ENCODE measurements at places on chromosomes 6 and 20. TPM values are rescaled to one million over a fixed set of nuclear protein-coding genes. Genes with fewer than 3 reads are reported as not detected.

The HSPA1L gene
- 2.3 TPM for total RNA-seq

The PPDPF gene
- 117 TPM for total RNA-seq

The GRIK2 gene
- total RNA-seq: not detected

The SLC17A1 gene
- 0.41 TPM for total RNA-seq

The VNN1 gene
- total RNA-seq: not detected

The LPA gene
- not detected for total RNA-seq

The TMEM170B gene
- 0.39 TPM for total RNA-seq

The ZC2HC1B gene
- total RNA-seq: not detected

The SPINT3 gene
- not detected for total RNA-seq

DNA sequence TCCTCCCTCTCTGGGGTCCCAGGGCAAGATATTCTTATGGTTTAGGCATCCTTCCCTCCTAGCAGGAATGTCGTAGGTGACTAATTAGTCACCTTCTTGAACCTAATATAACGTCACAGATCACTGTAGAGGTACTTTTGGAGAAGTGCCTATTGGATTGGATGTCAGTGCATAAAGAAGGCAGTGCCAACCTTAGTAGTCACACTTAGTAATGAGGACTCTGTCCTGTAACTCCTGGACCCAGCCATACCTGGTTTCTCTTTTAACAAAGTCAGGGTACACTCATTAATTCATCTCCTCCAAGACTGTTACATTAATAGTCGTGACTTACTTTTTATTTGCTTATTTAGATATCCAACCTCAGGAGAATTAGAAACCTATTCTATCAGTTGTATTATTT is 20.0 kb downstream of the VTA1 start:
- DNase-seq: no peak

- peak; percentile 66 for DNase-seq
Measured at GRCh38 chr20:63639093-63639975, 12.4 kb upstream of the GMEB2 start.

- no peak for DNase-seq
Measured at GRCh38 chr6:19024737-19025136, 637.6 kb downstream of the RNF144B start.

DNA sequence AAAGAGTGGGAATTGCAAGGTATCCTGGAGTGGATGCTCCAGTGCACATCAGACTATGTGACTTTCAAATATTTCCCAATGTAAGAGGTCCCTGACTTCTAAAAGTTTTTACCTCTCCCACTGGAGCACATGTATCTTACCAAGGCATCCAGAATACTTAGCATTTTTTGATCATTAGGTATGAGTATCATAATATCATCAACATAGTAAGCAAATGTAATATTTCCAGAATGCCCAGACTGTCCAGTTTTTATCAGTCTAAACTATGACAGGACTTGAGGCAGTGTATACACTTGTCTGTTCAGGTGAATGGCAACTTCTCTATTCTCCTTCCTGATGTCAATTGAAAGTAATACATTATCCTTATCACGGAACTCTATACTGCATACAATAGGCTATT is 924.6 kb upstream of the GJE1 start:
- DNase-seq: no peak

GRCh38 chr20:20253744-20254330 is 114.1 kb upstream of the INSM1 start:
- DNase-seq: no peak

DNA sequence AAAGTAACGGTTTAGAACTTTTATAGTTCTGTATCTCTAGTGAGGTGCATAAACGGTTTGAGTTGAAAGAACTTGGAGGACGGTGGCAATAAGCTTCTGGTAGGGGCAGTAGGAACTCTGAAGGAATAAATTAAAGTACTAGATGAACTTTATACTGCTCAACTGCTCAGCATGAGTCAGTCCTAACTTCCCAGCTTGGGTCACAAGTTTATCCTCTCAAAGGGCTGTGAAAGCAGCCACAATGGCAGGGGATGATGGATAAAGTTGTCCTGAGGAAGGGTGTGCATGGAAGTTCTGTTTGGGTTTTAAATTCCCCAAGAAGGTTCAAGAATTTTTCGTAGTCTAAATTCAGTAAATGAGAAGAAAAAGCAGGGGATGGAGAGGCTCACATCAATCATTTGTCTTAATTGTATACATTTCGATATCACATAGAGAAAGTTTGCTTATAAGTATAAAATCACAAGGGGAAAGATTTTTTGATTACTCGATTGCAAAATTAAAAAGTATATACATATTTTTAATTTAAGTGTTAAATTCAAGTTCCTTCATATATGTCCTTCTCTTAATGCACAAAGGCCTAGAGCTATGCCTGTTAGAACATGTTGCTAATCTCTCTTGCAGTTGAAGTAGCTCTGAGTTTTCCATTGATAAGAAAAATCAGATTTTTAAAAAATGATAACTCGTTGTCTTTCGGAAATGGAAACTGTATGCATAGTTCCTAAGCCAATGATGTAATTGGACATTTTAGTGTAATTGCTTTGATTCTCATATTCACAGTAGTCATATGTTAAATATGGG is 55.3 kb upstream of the JAG1 start:
- no peak for DNase-seq

- DNase-seq: no peak
Measured at GRCh38 chr6:71513036-71513435, 224.4 kb downstream of the OGFRL1 start.

DNA sequence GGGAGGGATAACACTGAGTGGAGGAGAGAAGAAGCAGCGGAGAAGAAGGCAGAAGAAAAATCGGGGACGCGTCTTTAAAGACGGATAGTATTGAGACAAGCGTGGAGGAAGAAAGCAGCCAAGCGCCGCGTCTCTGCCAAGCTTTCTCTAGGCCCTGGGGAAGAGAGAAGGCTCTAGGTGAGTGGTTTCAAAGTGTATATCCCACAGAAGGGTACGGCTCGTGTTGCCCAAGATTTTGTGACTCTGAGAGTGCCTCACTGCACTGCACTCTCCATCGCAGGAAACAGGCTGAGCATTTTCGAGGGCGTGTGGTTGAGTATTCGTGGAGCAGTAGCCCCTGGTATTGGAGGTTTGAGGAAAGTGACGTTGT is 185.4 kb downstream of the TRIM27 start:
- no peak for DNase-seq

DNA sequence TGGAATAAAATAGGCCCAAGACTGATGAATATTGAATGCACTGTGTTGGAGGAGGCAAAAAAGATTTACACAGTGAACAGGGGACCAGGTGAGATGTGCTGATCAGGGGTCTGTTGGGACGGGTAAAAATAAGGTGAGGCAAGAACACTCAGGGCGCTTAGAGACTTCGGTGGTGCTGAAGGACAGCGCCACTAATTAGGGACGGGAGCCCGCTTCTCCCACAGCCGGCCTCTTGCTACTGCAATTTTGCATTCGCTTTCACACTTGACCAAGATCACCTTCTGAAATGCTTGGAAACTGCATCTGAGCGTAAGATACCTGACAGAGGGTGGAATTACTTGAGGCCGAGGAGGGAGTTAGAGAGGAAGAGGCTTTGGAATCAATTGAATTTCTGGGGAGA is 7.3 kb downstream of the TFAP2D start:
- no peak for DNase-seq

- DNase-seq: no peak
Measured at GRCh38 chr6:106003268-106003987, 82.7 kb upstream of the PRDM1 start.

DNA sequence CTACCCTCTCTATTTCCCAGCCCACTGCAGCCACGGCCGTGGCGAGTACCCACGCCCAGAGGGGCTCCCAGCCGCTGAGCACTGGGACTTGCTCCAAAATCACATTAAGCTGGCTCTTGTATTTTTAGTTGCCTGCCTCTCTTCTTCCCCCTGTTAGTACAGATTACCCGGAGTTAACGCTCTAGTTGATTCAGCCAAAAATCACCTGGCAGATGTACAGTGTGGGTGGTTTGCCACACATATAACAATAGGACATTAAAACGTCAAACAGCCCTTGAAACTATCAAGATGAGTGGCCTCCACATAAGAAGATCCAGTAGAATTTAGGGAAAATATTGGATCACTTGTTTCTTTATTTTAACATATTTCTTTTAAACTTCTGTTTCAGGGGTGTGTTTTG is 268.8 kb upstream of the PRDM1 start:
- DNase-seq: no peak
